ENCODE measurements at places on chromosomes 1 and 21.

DNA sequence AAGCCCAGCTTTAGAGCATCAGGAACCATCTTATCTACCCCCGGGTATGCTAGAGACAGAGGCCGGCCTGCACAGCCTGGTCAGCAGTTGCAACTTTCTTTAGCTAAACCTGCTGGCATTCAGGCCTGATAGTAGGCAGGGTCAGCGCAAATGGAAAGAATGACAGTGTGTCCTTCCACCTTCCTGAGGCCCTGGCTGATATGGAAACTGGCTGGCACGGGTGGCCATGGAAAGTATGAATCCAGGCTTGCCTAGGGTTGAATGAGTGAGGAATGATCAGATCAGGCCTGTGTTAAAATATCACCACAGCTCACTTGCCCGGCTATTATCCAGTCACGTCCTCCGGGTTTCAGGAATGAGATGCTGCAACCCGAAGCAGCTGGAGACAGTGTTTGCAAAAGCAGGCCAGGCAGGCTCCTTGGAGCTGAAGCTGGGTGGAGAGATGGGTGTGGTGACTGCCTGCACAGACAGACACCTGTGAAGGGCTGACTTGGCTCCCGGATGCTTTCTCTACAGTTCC lies 34.7 kb downstream of the RCAN1 start:
- no peak for DNase-seq

- DNase-seq, result no peak
Measured at GRCh38 chr21:21851657-21852056, 853.4 kb downstream of the NCAM2 start.

DNA sequence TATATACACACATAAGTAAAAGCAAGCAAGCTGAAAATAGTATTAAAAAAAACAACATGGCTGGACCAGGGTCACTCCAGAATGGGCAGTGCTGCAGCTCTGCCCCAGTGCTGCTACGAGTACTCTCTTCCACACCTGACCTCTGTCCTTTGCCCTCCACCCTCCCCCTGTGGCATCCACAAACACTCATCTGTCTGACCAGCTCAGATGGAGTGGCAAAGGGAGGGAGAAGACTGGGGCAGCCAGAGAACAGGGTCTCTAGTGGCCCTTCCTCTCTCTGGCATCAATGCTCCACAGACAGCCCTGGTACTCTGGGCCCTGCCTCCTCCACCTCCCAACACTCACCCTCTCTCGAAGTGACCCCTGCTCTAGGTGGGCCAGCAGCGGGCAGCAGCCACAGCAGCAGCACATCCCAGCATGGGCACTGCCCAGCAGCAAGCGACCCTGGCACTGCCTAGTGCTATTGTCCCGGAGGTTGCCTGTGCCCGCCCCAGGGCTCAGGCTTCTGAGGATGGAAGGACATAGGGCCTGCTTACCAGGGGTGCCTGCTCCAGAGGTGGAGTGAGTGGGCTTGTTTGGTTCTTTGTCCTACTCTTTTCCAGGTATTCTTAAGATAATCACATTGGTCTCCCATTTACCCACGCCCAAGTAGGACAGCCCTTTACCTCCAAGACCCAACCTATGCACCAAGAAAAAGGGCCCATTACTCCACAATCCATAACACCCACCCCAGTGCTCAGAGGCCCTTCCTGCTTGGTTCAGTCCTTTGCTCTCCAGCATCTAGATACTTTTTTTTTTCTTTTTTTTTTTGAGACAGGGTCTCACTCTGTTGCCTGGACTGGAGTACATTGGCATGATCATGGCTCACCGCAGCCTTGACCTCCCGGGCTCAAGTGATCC lies 6.2 kb downstream of the ARHGEF2 start:
- DNase-seq, result no peak

GRCh38 chr1:169517558-169518186 lies 31.9 kb upstream of the SLC19A2 start:
- no peak for DNase-seq

DNA sequence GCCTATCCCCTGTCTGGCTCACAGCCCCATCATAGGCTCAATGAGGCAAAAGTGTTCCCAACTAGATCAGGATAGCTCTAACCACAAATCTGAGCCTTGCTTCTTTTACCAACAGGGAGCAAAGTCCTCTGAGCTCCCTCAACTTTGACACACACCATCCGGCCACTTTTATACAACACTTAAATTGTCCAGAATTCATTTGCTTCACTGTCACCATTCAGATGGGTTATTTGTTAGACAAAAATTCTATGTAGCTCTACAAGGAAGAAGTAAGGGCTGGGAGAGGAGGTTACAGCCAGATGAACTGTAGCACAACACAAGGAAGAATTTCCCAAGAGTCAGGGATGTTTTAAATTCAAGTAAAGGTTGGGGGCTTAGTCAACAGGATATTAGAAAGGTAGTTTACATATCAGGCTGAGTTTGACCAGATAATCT lies 50.8 kb downstream of the TGFBR3 start:
- no peak for DNase-seq

- no peak for DNase-seq
Measured at GRCh38 chr1:79646880-79647279, 640.4 kb upstream of the ADGRL4 start.

Data from fibroblast of skin of right quadriceps (primary cell).